ENCODE measurements at places on chromosomes 11 and 22.
A peak's percentile ranks its signal among the peaks of the same experiment; 100 is the strongest.

DNA sequence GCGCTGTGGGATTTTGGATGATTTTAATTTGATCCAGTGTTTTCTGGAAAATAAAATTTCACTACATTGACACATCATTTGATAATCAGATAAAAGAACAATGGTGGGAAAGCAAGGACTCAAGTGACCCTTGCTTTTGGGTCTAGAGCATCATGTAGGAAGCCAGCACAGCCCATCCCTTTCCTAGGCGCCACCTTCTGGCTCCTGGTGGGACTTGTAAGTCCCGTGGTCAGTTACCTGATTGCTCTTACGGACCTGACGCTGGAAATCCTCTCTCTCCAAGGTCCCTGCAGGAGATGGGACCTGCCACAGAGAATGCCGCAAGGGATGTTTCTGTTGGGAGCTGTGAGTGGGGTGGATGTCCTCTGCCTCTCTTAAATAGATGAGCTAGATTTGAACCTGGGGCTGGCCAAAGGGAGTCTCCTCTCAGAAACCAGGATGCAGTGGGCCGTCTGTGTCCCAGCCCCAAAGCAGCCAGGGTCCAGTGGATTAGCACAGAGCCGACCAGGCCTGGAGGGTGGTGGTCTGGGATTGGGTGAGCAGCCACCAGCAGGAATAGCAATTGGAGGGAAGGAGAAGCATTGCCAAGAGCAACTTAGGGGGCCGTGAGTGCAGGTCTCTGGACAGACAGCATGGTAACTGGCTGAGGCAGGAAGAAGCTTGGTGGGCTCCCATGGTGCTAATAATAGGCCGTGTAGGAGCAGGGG is 21.7 kb downstream of the TIMP3 start:
- peak; percentile 62 for ATAC-seq

DNA sequence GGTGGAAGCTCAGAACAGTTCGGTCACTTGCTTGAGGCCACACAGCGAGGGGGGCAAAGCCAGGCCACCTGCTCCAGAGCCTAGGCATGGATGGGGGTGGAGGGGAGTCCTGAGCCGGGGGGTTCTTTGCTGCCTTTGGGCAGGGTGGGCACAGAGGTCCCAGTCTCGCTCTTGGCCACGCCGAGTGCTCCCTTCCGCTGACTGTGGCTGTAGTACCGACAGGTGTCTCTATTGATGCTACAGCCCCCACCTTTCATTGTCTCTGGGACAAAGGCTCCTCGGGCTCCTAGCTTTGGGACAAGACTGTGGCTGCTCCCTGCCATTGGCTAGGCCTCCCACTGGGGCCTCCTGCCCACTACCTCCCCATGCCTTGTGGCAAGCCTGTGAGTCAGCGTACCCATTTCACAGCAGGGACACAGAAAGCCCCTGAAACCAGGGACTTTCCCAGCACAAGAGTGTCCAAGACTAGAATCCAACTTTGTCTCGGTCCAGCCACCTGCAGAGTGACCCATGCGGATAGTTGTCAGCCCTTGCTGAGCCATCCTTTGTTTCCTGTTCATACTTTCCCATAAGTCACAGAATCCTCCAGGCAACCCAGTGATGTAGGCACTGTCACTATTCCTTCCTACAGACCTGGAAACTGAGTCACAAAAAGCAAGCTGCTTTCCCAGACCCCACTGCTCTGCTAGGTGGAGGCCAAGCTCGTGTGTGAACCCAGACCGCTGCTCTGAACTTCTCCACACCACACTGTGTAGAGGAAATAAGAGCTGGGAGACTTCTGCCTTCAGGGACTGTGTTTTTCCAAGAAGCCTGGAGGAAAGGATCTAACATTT is 17.2 kb downstream of the MYEOV start:
- ATAC-seq = no peak

- ATAC-seq = no peak
Observed at GRCh38 chr22:23226497-23226850, 46.2 kb downstream of the BCR start.

DNA sequence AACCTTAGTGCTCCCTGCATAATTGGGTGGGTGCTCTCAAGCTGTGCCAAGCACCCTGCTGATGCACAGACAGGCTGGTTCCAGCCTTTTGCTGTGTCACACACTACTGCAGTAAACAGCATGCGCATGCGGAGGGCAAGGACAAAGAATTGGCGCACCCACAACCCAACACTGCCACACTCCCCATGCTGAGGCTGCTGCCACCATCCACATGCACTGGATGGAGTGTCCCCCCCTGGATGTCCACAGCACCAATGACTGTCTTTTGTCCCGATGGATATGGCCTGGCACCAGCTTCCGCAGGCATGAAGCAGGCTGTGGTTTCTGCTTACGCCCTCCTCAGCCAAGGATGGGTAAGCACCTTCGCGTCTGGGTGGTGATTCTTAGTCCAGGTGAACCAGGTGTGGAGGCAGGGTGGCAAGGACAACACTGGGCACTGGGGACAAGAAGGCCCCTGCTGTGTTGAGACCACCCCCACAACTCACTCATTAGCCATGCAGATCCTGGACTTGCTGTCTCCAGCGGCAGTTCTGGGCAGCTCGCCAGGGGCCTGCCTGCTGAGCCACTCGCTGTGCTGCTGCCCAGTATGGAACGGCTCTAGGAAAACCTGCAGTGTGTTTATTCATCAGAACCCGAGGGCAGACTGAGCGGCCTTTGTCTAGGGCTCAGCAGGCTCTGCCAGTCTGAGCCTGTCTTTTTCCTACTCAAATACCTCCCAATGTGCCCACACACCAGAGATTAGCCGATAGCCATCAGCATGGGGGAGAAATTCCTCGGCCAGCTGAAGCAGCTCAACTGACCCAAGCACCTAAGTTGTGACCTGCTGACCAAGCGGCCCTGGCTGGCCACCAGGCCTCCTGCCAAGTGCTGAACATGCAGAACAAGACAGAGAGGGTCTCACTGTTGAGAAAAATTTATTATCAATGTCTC is 8.2 kb upstream of the NAP1L4 start:
- ATAC-seq = peak; percentile 91

- no peak for ATAC-seq
Observed at GRCh38 chr22:49362211-49362839, 465.3 kb downstream of the BRD1 start.

DNA sequence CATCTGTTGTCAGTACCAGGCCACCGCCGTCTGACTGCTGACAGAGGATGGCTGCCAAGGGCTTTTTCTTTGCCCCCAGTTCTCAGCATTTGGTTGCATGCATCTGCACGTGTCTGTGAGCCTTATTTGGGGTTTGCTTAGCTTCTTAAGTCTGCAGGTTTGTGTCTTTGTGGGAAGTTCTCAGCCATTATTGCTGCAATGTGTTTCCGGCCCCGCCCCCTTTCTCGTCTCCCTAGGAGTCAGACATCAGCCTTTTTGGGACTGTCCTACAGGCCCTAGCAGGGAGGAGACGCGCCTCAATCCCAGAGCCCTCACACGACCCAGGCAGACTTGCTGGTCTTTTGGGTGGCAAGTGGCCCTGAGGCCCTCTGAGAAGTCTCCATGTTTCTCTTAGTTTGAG is 8.0 kb downstream of the MOB2 start:
- ATAC-seq = no peak

GRCh38 chr22:30262917-30263741 is 3.5 kb downstream of the OSM start:
- peak; percentile 86 for ATAC-seq

All from SK-N-SH treated with all-trans-retinoic acid at 6 μM for 48 hours (cell line).